ENCODE measurements at places on chromosomes 12 and 14.
A peak's percentile ranks its signal among the peaks of the same experiment; 100 is the strongest.

- no peak for DNase-seq
Measured at GRCh38 chr14:22500954-22501726, 87.9 kb downstream of the DAD1 start.

- DNase-seq: no peak
Measured at GRCh38 chr14:76617440-76617839, 143.8 kb upstream of the VASH1 start.

DNA sequence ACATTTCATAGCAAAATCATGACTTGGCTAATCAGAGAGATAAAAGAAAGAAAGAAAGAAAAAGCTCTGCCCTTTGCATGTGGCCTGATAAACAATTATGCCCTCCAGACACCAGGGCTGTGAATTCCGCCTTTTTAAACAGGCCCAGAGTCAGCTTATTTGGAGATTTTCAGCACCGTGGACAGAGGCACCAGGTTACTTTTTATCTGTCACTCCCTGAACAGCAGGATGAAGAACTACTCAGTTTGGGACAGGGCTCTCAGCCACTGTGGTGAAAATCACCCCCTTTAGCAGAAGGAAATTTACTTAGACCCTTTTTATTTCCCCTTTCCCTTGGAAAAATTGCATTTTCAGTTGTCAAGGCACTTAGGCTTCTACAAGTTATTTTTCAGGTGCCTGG lies 359.9 kb downstream of the NRXN3 start:
- DNase-seq: no peak

- DNase-seq: no peak
Measured at GRCh38 chr14:20684662-20685456, 499 bp downstream of the RNASE4 start.

DNA sequence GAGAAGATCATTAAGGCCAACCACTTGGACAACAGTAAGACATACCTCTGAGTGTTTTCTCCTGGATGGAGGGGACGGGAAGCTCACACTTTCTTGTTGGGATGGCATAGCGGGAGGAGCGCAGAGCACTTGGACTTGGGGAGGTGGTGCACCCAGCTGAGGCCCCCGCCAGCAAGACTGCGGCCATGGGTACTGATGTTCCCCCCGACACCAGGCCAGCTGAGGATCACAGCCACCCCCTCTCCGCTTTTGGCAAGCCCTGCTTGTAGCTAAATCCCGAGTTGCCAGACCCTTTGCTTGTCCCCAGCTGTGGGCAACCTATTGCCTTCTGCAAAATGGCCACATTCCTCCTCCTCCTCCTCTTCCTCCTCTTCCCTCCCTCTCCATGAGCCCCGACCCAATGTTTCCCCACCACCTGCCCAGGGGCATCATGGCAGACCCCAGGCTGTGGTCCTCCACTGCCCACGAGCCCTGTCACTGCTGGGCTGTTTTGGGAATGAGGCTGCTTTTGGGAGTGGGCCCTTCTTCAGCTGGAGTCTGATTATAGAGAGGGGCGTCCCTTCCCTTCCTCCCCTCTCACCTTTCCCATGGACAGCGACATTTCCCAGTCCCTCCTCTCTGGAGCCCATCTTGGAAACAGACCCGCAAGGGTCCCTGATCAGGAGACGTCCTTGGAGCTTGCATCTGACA lies 62.8 kb downstream of the PRMT8 start:
- no peak for DNase-seq

DNA sequence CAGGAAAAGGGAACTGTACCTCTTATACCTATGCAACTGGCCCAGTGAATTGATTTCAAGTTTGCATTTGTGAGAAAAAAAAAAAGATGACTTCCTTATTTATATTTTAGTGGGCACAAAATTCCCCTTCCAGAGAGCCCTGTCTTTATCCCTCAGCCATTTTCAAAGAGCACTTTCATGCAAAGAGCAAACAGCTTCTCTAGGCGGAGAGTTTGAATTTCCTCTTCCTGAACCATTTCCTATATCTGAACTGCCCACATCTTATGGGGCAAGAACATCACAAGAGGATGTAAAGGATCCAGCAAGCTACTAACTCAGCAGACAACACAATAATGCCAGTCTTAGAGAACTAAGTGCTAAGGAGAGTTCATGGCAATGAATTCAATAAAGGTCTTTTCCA lies 22.3 kb upstream of the PLXNC1 start:
- no peak for DNase-seq

DNA sequence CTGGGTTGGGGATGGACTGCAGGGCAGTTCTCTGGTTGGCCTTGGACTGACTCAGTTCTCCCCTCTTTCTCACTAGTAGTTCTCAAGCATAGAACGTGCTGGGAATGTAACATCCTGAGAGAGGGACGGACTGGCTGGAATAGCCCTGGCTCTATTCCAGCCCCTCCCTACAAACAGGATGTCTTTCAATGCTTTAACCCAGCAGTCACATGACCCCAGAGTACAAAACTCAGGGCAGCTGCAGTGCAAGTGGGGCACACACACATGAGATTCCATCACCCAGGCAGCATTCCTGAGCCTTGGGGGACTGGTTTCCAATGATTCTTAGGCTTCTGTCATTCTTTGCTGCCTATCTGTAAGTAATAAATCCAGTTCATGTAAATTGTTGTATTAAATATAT lies 1.6 kb upstream of the ACOT6 start:
- no peak for DNase-seq

GRCh38 chr12:55385891-55386290 lies 14.4 kb upstream of the OR6C65 start:
- DNase-seq: no peak

DNA sequence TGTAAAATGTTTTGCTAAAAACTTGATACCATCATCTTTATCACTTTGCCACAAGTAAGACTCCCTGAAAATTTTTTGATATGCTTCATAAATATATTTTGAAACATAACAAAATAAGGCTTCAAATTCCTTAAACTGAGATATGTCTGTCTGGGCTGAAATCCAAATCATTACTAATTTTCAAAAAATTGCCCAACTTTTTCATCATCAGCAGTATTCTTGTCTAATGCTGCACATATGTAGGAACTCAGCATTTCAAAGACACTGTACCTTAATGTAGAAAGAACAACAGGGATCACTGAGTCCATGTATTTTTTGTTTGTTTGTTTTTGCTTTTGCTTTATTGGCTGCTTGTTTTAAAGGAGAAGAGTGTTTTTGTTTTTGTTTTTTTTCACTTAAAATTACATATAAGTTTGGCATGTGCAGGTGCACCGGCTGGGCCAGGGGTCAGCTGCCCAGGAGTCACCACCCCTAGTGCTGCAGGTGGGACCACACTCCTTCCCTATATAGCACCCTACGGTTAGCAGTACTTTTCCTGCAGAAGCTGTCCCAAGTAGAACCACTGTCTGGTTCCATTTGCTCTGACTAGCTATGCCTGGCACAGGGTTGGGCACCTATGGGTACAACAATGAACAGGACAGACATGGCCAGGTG lies 231.2 kb downstream of the PIK3C2G start:
- no peak for DNase-seq

GRCh38 chr12:7498809-7499208 lies 4.8 kb downstream of the CD163 start:
- no peak for DNase-seq

- no peak for DNase-seq
Measured at GRCh38 chr12:25785134-25785533, 173.3 kb upstream of the RASSF8 start.

DNA sequence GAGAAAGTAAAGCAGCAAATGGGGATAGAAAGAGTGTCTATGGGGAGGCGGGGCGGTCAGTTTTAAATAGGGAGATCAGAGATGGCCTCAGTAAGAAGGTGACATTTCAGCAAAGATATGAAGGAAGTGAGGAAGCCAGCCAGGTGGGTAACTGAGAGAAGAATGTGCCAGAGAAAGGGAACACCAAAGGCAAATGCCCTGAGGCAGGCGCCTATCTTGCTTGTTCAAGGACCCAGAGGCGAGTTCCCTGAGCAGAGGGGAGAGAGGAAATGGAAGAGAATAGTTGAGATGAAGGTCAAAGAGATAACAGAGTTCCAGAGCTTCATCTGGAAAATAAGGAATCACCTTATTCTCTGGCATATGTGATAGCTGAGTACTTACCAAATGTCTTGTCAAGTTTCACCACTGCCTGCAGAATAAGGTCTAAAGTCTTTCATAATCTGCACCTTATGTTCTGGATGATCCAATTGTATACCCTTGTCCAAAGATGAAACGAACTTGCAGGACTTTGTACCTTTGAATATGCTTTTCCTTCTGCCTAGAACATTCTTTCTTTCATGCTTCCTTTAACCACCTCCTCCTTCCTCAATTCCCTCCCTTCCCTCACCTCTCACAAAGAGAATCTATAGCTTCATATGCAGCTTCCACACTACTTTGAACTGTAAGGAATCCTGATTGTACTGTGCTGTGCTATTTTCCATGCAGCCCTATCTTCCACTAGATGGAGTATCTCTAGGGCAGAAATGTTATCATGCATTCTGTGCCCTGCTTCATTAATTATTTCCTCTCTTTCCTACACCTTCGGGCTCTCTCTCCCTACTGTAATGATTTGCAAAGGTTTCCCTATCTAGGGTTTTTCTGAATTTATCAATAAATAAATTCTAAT lies 38.5 kb downstream of the GNPTAB start:
- DNase-seq: no peak

GRCh38 chr14:61712137-61712536 lies 16.8 kb downstream of the HIF1A start:
- no peak for DNase-seq

DNA sequence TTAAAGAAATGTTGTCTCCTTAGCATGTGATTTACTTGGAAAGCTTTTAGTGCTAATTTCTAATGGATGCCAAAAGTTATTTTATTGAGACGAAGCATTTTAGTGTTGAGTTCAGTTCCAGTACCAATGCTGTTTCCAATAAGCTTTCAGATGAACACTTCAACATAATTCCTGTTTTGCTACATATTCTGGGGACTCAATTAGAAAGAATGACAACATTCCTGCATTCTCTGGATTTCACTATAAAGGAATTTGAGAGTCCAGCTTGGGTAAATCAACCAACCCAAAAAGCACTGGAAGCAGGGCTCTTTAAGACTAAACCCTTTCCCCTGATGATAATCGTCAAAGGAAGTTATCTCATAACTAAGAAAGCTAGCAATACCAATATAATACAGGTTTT lies 353.0 kb upstream of the TMTC1 start:
- DNase-seq: no peak

GRCh38 chr14:73887694-73888459 lies 1.2 kb downstream of the ZNF410 start:
- DNase-seq: no peak

DNA sequence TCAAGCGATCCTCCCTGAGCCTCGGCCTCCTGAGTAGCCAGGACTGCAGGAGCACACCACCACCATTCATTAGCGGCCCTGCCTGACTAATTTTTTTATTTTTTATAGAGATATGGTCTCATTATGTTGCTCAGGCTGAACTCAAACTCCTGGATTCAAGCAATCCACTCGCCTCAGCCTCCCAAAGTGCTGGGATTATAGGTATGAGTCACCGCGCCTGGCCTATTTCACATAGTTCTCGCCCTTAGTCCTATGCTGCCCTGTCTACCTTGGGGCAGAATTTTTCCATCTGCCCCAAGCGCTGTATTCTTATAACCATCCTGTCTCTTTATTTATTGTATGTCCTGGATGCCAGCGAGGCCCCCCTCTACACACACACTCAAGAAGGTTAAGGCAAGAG lies 50.9 kb upstream of the BCL2L14 start:
- DNase-seq: no peak

- DNase-seq: no peak
Measured at GRCh38 chr12:103839609-103840461, 1.2 kb downstream of the NT5DC3 start.

DNA sequence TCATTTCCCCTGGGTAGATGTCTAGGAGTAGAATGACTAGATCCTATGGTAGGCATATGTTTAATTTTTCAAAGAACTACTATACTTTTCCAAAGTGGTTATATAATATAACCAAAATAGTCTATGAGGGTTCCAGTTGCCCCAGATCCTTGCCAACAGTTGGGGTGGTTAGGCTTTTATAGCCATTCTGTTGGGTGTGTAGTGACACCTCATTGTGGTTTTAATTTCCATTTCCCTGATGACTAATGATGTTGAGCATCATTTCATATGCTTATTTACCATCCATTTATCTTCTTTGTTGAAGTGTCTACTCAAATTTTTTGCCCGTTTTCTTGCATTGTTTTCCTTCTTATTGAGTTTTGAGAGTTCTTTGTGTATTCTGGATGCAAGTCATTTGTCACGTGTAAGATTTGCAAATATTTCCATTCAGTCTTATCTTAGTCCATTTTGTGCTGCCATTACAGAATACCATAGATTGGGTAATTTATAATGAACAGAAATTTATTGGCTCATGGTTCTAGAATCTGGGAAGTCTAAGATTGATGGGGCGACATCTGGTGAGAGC lies 4.7 kb downstream of the SYNE2 start:
- no peak for DNase-seq

DNA sequence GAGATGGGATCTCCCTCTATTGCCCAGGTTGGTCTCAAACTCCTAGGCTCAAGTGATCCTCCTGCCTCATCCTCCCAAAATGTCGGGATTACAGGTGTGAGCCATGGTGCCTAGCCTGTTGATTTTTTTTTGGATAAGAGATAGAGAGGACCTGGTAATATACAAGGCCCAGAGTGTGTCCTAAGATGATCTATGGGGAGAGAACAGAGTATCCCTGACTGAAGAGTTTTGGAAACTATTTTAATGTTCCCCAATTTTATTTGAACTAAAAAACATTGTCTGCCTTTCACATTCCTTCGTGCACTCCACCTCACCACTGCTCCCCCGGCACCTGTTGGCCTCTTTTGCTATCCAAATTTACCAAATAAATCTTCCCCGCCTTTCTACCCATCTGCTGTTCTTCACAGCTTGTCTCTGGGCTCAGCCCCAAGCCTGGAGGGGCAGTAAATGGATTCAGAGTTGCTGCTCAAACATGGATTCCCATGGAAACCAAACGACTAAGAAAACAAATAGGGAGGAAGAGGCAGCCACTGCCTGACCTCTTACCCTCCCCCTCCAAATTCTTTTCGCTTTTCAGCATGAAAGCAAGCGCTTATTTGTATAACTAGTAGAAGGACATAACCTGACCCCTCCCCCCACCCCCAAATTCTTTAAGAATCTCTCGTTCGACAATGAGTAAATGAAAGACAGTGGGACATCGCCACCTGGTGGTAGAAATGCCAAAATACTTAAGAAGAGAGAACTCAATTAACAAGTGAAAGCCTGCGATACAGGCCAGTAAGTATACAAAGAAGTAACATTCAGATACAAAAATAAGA lies 22.6 kb downstream of the OR10G3 start:
- peak; percentile 90 for DNase-seq

GRCh38 chr12:105359856-105360255 lies 29.4 kb downstream of the C12orf75 start:
- DNase-seq: no peak

GRCh38 chr12:53972152-53972702 lies 699 bp upstream of the HOXC11 start:
- DNase-seq: no peak

DNA sequence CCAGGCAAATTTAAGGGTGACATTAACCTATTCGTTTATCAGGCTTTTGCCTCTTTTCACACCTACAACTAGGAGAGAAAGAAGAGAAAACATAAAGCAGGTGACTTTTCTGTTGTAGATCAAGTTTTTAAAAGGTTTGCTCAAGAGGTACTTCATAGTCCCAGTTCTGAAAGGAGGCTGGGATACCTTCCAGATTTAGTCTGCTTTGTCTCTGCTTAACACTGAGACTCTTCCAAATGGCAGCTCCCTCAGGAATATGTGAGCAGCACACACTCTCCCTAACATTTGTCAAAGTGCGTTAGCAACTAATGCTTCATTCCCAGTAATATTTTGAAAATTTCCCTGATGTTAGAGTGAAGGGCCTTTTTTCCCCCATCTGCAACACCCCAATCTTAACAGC lies 133.7 kb upstream of the RASSF8 start:
- no peak for DNase-seq

GRCh38 chr12:106845902-106846301 lies 71.4 kb downstream of the RIC8B start:
- no peak for DNase-seq

All from stimulated activated CD4-positive, alpha-beta T cell treated with anti-CD3 and anti-CD28 coated beads, Interleukin-12 subunit alpha, Interleukin-12 subunit beta, amount 100 ng/mL, for 48 hours (primary cell).